ENCODE measurements at places on chromosomes 5 and 9. TPM values are rescaled to one million over a fixed set of nuclear protein-coding genes. Genes with fewer than 3 reads are reported as not detected.

GRCh38 chr9:88966894-88967676 lies 24.2 kb upstream of the S1PR3 start:
- DNase-seq = no peak

DNA sequence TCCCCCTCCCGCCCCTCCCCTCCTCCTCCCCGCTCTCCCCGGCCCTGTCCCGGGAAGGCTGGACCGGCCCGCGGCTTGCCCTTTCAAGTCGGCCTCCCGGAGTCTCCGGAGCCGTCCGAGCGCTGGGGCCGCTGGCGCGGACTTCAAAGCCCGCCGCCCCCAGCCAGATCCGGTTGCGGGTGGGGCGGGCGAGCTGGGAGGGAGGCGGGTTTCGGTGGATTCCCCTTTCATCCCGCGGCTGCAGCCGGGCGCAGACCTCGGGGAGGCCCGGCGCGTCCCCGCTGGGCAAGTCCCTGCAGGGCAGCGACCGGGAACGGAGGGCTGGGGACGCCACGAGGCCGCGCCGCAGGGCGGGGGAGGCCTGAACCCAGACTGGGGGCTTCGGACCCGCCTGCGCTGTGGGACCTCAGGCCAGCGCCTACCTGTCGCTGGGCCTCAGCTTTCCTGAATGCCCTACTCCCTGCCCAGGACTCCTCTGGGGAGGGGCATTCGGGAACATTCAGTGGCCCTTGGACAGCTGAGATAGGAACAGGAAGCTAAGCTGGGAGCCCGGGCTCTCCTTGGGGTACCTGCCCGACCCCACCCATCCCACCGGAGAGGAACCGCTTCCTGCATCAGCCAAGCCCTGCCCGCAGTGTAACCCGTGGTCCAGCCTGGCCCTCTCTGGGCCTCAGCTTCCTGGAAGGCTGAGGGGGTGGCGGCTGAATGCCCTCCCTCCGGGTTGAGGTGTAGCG lies 23.4 kb downstream of the C9orf50 start:
- no peak for DNase-seq

DNA sequence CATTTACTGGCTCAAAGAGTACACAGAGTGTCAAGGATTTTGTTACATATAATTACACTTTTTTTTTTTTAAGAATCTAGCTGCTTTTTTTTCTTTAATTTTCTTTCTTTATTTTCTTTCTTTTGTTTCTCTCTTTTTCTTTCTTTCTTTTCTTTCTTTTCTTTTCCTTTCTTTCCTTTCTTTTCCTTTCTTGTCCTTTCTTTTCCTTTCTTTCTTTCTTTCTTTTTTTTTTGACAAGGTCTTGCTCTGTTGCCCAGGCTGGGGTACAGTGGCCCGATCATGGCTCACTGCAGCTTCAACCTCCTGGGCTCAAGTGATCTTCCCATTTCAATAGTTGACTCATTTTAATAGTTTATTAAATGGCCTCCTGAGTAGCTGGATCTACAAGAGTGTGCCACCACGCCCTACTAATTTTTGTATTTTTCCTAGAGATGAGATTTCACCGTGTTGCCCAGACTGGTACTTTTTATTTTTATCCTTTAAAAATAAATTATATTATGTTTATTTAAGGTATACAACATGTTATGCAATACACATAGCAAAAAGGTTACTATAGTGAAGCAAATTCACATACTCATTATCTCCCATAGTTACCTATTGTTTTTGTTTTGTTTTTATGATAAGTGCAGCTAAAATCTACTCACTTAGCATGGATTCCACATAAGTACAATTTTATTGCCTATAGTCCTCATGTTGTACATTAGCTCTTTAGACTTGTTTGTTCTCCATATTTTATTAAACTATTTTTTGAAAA lies 381.5 kb upstream of the KLF4 start:
- no peak for DNase-seq

GRCh38 chr5:126847456-126847820 lies 70.5 kb downstream of the LMNB1 start:
- no peak for DNase-seq

DNA sequence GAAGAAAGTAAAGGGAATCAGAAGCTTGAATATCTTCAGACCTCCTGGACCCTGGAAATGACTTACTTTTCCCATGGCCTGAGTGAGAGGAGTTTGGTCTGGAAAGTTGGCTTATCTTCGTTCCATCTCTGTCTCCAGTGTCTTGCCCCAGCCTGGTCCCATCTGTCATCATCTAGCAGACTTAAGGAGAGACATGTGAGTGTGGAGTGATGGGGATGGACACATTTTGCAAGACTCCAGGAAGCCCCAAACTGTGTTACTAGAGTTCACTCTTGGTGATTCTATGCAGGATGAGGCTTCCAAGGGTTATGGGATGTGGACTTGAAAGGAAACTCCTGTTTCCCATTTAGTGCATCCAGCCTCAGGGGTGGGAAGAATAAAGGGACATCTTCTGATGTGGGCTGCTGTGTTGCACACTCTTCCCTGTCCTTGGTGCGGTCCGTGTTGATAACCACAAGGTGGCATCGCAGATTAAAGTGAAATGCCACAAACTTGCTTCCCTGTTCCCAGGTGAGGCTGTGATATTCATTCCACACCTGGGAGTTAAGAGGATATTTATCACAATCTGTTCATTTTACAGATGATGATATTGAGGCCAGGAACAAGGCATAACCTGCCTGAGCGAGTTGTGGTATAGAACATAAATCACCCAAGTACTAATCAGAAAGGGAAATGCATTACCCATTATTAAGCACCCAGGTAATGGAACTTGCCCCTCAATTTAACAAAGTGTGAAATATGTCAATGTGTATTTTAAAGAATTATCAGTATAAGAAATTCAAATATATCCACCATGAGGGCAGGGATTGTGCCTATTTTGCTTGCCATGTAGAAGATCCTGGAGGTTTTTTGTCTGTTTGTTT lies 269.9 kb upstream of the PAPPA start:
- DNase-seq = no peak

The KLF4 gene
- 0.37 TPM for total RNA-seq

The LECT2 gene
- total RNA-seq = not detected

The LCN1 gene
- total RNA-seq = not detected

The OMD gene
- not detected for total RNA-seq

All from CD8-positive, alpha-beta memory T cell (primary cell).